ENCODE measurements at places on chromosomes 13 and 19.

DNA sequence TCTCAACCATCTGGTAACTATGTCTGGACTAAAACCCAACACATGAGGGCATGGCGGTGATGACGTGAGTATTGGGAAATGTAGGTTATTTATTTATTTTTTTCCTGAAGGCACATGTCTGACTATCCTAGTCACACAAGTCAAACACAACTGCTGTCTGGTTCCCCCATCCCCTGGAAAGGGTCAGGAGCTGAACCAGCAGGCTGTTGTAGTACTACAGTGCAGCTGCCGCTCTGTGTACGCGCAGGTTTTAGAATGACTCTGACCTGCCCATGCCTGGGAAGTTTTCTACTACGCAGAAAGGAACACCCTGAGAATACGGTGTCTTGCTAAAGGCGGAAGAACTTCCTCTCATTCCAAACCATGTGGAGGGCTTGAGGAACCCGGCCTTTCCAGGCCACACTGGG is 1.2 kb downstream of the SLC7A1 start:
- DNase-seq, result peak; percentile 41

- DNase-seq, result no peak
Observed at GRCh38 chr13:76522083-76522755, 364.0 kb downstream of the KCTD12 start.

DNA sequence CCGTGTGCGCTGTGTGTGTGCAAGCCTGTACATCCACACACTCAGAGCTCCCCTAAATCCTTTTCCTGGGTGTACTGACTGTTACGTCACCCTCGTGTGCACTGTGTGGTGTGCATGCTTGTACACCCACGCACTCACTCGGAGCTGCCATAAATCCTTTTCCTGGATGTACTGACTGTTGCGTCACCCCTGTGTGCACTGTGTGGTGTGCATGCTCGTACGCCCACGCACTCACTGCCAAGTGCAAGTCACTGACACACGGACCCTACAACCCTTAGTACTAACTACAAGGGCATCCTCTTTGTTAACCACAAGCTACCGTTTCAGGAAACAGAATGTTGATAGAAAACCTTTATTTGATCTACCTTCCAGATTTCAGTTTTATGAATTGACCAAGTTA is 983.4 kb downstream of the EFNB2 start:
- no peak for DNase-seq

DNA sequence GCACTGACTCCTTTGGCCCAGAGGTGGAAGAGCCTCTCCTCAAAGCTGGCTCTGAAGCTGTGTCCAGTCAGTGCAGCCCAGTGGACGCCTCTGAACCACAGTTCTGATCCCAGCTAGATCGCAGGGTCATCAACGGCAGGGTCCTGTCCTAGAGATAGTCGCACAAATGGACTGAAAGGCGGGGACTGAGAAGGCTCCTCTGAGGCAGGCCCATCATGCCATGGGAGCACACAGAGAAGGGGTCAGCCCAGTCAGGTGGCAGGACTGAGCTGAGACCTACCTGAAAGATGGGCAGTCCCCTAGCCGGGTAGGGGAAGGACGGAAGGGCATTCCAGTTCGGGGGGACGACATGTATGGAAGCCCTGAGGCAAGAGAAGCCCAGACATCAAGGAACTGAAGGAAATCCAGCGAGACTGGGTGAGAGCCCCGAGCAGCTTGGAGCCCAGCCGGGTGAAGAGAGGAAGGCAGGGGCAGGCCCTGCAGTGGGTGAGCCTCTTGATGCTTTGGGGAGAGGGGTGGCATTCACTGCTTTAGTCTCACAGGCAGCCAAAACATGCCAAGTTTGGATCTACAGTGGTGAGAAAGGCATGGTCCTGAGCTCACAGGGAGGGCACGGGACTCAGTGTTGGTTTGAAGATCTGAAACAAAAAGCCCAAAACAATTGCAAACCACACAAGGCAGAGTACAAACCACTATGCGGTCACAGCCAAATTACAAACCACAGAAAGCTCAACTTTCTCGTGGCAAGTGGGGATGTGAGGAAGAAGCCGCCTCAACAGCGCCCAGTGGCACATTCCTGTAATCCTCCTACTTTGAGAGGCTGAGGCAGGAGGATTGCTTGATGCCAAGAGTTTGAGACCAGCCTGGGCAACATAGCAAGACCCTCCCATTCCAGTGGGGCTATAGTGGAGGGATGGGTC is 10.0 kb downstream of the CALM3 start:
- DNase-seq, result no peak

- DNase-seq, result no peak
Observed at GRCh38 chr19:55340784-55341147, 1.1 kb downstream of the KMT5C start.

DNA sequence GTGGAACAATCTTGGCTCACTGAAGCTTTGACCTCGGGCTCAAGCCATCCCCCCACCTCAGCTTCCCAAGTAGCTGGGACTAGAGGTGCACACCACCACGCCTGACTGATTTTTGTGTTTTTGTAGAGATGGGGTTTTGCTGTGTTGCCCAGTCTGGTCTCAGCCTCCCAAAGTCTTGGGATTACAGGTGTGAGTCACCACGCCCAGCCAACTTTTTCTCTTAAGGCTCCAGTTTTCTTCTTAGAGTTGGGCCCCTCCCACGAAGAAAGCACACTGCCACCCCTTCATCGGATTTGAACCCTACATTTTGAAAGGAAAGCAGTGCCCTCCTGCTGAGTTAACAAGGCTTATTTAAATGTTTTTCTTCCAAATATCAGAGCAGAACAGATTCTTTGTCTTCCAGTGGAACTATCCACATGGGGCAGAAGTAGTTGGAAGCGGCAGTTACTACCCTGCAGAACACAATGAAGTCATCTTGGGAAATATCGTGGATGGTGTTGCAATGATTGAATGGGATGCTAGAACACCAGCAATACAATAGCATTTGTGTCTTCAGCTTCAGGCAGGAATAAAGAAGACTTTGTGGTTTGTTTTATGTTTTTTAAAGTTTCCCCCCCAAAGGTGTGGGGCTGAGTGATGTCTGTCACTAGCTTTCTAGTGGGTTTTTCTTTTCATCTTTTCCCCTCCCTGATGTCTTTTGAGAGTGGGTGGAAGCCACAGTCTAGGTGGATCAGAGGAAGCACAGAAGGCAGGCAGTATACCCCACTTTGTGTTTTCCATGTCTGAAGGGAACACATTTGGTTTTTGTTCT is 8.9 kb downstream of the ACTN4 start:
- no peak for DNase-seq

- no peak for DNase-seq
Observed at GRCh38 chr19:19209372-19209771, 2.4 kb upstream of the NCAN start.

- DNase-seq, result no peak
Observed at GRCh38 chr19:3612330-3612729, 5.7 kb upstream of the TBXA2R start.

DNA sequence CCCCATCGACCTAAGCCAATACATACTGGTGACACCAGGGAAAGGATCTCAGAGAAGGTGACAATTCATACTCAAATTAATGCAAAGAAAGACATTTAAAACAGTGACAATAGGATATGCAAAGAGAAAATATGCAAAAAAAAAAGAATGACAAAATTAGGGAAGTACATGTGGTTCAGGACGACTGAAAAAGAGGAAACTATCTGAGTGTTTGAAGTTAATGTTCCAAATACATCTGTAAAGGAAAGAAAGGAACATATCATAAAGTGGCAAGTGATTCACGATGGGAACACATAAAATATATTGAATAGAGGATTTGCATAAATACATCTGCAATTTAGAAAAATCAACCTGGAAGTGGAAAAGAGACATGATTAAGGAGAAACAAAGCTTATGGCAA is 441.4 kb downstream of the SLITRK5 start:
- no peak for DNase-seq

- DNase-seq, result peak; percentile 23
Observed at GRCh38 chr13:61180234-61180633, 235.4 kb downstream of the PCDH20 start.

DNA sequence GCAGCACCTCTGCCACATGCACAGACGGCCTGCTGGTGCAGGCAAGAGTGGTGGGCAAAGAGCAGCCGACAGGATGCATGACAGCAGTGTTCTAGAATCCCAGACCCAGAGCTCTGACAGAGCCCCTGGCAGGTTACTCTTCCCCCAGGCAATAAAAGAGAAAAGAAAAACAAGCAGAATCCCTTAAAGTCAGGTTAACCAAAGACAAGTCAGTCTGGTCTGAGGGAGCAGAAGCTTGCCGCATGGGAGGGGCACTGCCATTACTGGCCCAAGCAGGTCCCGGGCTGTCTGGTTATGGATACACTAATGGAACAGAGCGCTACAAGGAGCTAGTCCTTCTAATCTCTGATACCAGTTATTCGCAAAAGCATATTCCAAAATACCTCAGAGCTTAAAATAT is 36.1 kb upstream of the DOCK9 start:
- no peak for DNase-seq

GRCh38 chr19:8615813-8616596 is 5.5 kb upstream of the ADAMTS10 start:
- DNase-seq, result peak; percentile 50

DNA sequence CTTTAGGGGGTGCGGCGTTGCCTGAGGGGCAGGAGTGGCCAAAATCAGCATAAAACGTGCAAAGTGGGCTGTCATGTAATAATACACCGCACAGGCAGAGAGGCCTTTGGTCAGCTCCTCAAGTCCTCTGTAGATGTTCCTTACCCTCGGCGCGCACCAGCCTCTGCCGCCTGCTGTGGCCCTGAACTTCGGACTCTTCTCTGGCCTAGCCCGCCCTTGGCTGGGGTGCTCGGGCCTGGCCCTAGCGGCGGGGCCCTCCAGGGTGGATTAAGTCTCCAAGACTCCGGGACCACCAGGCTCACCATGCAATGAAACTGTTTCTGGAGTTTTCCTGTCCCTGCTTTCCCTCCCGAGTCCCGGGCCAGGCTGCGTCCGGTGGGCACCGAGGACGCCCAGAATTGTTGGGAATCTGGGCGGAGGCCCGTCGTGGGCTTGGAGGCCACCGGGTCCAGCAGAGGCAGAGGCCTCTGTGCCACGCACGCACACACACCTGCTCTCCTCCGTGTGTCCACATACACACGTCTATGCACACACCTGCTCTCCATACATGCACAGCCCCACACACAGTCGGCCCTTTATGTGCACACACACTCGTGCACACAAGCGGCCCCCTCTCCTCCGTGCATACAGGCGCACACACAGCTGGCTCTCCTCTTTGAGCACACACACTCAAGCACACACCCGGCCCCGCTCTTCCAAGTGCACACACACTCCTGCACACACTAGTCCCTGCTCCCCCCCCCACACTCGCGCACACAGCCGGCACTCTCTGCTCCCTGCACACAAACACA is 1.5 kb upstream of the TFDP1 start:
- DNase-seq, result no peak

- DNase-seq, result no peak
Observed at GRCh38 chr13:20389696-20390525, 135.7 kb downstream of the CRYL1 start.

DNA sequence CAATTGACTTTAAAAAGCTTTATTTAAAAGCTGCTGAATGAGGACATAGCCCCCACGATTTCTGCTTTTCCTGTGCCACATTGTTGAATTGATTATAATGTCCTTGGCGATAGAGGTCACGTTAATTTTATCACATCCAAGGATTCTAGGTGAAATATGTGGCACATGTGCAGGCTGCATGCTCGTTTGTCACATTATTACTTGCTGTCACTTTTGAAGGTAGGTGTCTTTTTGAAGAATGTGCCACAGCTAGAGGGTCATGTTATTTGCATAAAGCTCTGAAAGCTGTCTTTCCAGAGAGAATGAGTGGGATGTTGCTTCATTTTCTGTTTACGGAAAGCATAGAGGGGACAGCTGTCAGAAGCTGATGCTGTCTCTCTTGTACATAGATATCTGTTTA is 927.6 kb upstream of the ATXN8OS start:
- no peak for DNase-seq

GRCh38 chr19:9720541-9720940 is 45.6 kb upstream of the ZNF562 start:
- DNase-seq, result no peak

- DNase-seq, result no peak
Observed at GRCh38 chr13:50527612-50528509, 315.6 kb downstream of the DLEU7 start.

- DNase-seq, result no peak
Observed at GRCh38 chr13:31081316-31081715, 80.4 kb downstream of the HSPH1 start.

GRCh38 chr13:47499358-47500150 is 501.5 kb downstream of the SUCLA2 start:
- DNase-seq, result no peak

GRCh38 chr19:16315825-16316505 is 8.7 kb upstream of the KLF2 start:
- peak; percentile 87 for DNase-seq

DNA sequence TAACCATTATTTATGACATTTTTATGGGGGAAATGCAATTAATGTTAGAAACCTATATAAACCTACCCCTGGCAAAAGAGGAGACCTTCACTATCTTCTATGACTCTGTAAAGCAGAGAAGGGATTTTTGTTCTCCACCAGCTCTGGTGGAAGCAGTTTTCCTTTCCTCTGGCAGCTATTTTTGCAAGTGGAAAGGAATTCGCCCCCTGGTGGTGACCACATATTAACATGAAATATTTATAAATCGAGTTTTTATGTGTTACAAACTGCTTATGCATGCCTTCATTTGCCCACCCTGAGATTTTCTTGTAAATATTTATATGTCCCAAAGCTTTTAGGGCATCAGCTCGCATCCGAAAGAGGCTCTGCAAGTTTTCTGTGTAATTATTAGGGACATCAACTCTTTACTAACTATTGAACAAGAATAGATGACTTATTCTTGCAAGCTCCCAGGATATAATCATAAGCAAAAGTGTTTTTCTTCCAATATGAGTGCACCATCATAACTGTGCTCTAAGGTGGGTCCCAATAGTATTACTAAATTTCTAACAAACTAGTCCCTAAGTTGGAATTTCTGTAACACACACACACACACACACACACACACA is 62.4 kb downstream of the SERTM1 start:
- peak; percentile 75 for DNase-seq
